ENCODE measurements at places on chromosomes 6 and 20.

DNA sequence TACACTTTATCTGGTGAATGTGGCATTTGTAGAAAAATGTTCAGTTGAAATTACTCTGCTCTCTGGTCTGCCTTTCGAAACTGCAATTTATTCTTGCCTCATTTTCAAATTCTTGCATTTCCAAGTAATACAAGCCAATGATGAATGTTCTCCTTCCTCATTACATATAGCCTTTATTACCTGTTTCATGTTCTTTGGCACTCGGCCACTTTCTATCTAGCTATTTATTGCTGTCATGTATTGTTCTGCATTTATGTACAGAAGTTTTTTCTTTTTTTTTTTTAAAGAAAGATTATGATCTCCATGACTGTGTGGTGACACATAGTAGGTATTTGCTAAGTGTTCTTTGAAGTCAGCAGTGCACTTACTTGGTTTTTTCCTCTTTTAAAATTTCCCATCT, 261.4 kb downstream of the ZFAND3 start:
- no peak for DNase-seq

- peak; percentile 51 for DNase-seq
Measured at GRCh38 chr6:44058617-44059358, 68.5 kb downstream of the MRPL14 start.

DNA sequence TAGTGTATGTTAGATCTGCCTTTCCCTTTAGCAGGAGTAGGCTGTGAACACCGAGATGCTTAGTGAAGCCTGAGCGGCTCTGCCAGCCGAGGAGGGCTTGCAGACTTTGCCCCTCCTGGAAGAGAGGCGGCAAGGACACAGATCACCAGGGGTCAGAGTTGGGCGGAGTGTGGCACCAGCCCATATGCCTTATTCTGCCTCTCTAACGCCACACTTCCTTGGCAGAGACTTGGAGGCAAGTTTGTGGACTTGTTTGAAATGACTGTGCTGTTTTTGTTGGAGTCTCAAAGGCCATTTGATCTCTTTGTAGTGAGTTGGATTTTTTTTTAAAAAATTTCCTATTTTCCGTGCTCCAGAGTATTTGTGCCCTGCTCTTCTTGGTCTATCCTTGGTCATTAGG, 44.5 kb upstream of the CLDN20 start:
- DNase-seq = no peak

GRCh38 chr6:33057222-33058150, 16.0 kb downstream of the HLA-DPA1 start:
- DNase-seq = no peak

DNA sequence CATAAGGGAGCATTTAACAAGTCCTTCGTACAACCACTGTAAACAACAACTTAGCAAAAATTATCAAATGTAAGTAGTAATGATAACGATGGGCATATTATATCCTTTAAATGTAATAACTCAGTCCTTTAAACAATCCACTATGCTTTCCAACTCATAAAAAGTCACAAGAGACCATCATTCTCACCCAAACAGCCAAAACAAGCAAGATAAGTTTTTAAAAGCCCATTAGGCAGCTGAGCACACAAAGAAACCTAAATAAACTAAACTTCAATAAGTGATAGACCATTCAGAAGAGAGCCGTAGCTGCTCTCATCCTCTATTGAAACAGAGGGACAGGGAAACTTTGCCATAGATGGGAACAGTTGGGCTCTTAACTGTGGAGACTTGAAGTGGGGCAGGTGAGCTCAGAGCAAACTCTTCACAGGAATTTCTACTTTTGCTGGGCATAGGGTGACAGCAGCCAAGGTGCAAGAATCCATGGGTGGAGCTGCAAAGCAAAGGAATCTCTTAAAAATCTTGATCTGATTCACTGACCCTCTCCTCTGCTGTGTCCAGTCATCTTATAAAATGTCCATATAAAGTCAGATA, 22.5 kb downstream of the RAB22A start:
- no peak for DNase-seq

DNA sequence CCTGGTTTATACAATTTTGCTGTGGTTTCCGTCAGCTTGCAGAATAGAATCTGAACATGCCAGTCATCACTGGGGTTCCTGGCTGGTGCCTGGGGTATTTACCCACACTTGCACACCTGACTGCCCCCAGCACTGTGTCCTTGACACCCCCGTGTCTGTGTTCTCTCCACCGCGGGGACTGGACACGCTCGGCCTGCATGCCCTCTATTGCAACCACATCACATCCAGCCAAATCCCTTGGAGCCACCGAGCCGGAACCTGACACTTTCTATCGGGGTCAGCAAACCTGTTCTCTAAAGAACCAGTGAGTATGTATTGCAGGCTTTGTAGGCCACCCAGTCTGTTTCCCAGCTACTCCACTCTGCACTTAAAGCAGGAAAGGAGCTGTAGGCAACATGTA, 527.5 kb downstream of the PRKN start:
- DNase-seq = no peak

DNA sequence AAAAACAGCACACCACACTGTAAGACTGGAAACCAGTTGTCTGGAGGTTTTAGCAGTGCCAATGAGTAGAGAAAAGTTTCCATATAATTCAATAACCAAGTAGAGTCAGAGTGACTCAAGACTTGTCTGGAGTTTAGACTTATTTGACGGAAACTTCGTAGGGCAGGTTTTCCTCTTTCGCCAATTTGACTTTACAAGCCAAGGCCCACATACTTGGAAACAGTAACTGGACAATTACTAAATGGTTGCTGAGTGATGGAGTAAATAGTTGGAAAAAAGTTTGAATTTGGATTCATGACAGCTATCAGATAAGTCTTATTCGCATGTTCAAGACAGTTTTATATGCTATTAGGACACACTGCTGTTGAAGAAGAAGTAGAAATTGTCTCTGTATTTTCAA, 48.1 kb upstream of the CTAGE9 start:
- DNase-seq = no peak

GRCh38 chr6:125354649-125355048, 52.9 kb upstream of the HDDC2 start:
- DNase-seq = no peak

DNA sequence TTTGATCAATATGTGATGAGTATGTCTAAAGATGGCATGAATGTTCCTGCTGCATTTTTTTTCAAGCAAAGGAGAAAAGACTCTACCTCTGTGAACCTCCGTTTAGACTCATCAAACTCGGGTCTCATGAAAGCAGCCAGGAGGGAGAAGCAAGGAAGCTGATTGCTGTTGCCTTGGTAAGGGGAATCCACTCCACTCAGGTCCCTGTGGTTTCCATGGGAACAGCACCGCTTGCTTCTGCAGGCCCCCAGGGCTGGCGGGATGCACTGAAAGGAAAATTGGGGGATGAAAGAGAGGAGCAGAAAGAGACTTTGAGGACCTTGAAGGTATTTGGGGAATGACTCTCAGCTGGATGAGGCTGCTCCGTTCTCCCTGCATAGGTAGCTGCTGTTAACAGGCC, 249.6 kb upstream of the RIN2 start:
- DNase-seq = no peak

- DNase-seq = no peak
Measured at GRCh38 chr20:62792182-62792939, 3.9 kb upstream of the MRGBP start.

GRCh38 chr6:3439961-3440360, 16.9 kb downstream of the SLC22A23 start:
- DNase-seq = no peak

- DNase-seq = no peak
Measured at GRCh38 chr6:90545448-90545847, 41.4 kb downstream of the MAP3K7 start.

DNA sequence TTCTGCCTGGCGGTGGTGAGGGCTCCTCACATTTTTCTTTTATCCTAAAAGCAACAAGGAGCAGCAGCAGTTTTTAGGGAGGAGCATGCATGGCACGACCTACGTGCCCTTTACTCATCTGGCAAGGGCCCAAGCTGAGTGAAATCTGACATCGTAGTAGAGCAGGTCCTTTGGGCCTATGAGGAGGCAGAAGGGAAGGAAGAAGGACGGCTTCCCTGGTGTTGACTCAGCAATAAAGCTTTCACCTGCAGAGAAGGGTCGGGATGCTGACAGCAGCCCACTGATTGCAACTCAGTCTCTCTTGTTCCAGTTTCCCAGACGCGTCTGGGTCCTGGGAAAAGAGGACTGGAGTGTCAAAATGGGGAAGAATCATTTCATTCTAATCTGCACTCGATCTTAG, 409.1 kb upstream of the AGPAT4 start:
- DNase-seq = no peak

GRCh38 chr6:133394630-133395029, 153.5 kb downstream of the EYA4 start:
- DNase-seq = no peak

GRCh38 chr6:75926293-75927168, 145.9 kb downstream of the IMPG1 start:
- DNase-seq = no peak

DNA sequence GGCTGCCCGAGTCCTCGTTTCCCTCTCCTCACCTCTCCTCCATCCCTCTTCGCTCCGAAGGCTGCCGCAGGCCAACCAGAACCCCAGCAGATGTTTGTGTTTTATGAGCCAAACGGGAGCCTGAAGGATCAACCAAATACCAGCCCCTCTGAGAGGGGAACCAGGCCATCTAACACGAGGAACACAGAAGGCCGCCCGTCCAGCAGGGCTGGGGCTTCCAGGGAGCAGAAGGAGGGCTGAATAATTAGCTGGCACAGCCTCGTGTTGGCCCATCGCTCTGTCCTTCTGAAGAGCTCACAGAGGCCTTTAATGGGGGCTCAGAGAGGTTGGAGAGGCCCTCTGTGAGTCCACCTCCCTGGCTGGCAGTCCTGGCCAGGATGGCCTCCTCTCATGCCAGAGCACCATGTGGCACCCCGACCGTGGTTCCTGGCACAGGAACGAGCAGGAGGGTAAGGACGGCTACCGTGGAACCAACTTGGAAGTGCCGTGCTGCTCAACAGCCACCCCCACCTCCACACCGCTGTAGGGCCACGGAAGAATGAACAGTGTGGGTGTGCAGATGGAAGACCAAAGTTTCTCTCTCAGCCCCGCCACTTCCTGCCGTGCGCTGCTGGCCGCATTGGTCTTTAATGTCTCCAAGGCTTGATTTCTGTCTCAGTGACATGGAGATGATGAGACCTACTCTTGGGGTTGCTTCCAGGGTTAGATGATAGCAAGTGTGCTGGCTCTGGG, 155.2 kb downstream of the SCML4 start:
- DNase-seq = no peak

DNA sequence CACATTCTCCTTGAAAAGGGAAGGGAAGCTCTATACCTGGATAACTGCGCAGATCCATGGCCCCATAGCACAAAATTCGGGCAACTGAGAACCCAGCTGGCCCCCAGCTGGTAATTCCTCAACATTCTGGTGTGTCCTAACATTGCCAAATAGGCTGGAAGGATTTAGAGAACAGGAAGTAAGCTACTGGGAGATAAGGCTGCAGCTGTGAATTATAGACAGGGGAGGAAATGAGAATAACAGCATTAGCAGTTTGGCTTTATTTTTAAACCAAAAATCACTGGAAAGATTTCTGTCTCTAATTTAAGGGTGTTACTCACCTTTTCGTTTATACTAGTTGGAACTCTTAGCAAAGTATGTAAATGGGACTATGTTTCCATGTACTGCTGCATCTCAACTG, 97.2 kb downstream of the TULP4 start:
- DNase-seq = no peak

DNA sequence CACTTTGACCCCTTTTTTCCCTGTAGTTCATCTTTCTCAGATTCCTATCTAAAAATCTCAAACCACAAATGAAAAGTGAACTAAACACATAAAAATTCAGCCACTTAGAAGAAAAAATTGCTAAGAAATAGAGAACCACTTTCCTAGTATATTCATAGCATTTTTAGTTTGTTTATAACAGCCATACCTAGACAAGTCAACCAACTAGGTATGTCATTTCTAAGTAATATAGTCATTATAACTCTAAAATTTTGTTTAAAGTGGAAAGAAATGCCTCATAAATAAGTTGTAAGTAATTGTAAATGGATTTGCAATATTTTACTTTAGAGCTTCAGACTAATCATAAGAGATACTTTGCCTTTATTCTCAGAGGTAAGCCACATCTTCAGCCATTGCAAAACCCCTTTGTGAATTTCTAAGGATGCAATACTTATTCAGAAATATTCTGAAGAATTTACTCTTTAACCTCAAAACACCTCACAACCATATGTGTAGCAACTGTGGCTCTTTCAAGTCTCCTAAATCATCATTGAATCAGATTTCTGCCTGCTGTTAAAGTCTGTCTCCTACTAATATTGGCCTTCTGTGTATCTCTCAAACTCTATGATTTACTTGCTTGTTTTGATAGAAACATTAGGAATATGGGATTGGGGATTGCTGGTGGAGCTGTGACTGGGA, 6.9 kb upstream of the SUMO4 start:
- DNase-seq = no peak

- no peak for DNase-seq
Measured at GRCh38 chr6:141653590-141653989, 479.1 kb upstream of the GJE1 start.

GRCh38 chr6:118285791-118286190, 262.3 kb upstream of the PLN start:
- DNase-seq = no peak

DNA sequence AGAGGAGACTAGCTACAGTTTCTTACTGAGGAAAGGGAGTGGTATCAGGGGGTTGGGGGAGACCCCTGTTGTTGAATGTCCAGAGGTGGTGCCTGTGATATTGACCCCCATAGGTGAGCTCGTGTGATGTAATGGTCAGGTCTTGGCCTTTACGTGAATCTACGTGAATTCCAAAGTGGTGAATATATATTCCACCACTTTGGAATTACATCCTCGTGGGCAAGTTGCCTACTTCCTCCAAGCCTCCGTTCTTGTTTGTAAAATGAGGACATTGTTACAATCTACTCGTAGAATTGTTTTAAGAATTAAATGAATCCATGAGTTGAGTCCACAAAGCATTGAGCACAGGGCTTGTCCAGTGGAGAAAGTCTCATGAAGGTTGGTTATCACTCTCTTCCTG, 47.3 kb downstream of the TSHZ2 start:
- DNase-seq = no peak

DNA sequence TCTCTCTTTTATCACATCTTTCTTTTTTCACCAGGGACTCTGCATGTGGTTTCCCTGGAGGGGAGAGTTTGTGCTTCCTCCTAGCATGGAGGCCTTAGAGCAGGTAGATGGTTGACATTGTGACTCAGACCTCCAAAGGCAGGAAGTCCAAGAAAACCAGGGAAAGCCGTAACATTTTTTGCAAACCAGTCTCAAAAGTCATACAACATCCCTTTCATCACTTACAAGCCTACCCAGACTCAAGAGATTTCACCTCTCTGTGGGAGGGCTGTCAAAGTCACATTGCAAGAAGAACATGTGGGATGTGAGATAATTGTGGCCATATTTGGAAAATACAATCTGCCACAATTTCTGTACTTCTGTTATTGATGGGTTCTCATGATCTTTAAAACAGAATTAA, 46.2 kb downstream of the SNRNP48 start:
- no peak for DNase-seq

Data from left colon (tissue), 2 donors.